ENCODE measurements at places on chromosomes 7 and 10.

DNA sequence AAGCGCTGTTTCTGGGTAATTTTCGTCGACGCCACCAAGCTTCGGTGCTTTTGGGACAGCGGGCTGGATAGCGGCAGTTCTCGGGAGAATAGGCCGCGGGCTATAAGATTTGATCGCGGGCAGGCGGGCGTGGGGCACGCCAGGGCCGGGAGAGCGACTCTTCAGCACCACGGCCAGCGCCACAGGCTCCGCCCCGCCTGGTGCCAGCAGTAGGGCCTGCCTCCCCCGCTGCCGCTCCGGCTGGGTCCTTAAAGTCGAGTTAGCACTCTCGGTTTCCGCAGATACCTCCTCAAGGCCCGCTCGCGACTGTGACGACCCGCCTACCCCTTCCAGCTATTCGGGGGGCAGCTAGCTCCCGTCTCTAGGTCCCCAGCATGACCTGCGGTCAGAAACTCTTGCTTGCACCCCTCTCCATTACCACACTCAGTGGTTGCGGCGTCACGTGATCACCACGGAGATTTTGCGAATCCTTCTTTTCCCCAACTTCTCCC lies 9.4 kb downstream of the NXPH1 start:
- DNase-seq: no peak

GRCh38 chr10:24153537-24153936 lies 55.4 kb upstream of the KIAA1217 start:
- DNase-seq: no peak

GRCh38 chr10:100872034-100872791 lies 40.5 kb upstream of the SLF2 start:
- DNase-seq: no peak

DNA sequence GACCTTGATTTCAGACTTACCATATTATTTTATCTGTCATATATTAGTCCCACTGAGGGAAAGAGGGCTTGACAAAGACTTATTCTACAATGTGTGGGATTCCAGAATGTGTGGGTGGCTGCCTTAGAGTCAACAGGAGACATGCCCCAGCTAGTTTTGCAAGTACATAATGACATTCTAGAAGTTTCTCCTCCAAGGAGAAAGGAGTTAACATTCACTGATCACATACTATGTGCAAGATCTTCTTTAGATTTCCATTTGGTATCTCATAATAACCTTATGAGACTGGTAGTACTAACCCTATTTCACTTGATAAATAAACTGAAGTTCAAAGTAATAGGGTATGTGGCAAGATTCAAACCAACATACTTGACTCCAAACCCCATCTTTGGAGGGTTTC lies 25.2 kb downstream of the IRF5 start:
- no peak for DNase-seq

DNA sequence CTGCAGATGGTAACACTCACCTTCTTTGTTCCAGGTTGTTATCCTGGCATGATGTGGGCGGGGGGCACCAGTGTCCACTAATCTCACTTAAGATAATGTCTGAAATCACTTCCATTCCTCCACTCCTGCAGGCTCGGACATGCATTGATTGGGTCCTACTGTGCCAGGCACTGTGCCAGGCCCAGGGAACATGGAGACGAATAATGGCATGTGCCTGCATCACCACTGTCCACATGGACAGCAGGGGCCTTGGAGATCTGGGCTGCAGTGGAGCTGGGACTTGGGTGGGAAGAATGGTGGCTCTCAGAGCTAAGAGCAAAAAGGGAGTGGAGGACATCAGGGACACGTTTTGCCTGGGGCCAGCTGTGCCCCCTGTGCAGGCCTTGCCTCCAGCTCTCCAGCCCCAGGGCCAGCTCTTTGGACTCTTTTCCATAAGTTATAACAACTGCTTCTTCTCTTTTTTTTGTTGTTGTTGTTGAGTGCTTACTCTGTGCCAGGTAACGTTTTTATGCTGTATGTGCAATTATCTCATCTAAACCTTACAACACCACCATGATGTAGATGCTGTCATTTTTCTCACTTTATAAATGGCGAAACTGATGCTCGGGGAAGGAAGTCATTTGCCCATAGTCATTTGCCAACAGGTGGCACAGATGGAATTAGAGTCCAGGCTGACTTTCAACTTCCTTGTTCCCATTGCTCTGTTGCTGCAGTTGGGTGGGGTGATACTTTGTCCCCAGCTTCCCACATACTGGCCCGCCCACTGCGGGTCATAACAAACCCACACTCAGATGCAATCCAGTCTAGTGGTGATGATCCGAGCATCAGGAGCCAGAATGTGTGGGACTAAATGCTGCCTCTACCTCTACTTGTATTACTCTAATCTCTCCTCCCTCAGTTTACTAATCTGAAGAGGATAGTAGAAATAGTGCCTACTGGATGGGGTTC lies 19.1 kb downstream of the PLPP4 start:
- DNase-seq: no peak

- DNase-seq: no peak
Measured at GRCh38 chr7:51368334-51368733, 51.7 kb upstream of the COBL start.

GRCh38 chr10:114372179-114372578 lies 32.1 kb downstream of the AFAP1L2 start:
- no peak for DNase-seq

- no peak for DNase-seq
Measured at GRCh38 chr7:95421847-95422444, 12.9 kb downstream of the PON2 start.

DNA sequence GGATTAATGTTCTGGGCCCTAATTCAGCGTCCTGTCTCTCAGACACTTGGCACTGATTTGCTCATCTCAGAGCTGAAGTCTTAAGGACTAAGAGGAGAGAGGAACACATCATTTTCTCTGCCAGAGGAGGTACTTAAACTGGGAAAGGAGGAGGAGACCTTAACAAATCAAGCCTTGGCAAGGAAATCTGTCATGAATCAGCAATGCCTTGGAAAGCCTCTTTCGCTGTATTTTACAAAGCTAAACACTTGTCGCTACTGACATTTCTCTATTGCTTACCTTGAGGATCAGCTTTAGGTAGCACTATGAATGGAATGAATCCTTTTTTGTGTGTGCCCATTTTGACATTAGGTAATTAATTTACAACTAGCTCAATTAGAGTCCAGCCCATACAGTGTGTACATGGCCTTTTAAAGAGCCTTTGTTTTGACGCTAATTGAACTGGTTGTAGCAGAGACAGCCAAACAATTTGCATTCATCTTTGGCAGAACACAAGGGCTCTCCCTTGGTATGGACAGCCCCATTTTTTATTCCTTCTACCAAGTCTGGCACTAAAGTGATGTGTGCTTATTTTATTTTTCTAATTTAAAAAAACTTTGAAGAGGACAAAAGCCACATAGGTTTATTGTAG lies 37.4 kb downstream of the AUTS2 start:
- no peak for DNase-seq

DNA sequence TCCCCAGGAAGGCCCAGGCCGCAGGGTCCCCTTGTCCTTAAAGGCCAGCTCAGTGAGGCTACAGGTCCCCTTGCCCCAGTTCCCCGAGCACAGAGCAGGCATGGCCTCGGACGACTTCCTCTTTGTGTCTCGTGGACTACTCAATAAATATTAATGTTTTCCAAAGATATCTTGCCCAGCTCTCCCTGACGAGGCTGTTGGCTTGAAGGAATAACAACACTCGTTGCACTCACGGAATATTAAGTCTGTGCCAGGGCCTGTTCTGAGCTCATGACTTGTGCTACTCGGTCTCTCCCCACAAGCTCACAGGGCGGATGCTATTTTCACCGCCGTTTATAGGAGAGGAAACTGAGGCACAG lies 68.2 kb downstream of the CUX1 start:
- no peak for DNase-seq

DNA sequence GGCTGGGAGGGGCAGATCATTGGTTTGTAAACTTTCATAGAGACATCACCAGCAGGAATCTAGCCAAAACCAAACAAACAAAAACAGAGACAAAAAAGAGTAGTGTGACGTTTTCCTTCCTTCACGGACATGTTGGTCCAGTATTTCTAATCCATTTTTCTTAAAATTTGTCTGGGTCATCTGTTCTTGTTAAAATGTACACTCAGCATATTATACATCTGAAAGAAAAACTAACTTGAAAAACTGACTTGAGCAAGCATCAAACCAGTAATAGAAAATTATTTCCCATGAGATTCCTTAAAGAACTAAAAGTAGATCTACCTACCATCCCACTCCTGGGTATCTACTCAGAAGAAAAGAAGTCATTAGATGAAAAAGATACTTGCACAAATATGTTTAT lies 164.2 kb downstream of the KLF6 start:
- no peak for DNase-seq

DNA sequence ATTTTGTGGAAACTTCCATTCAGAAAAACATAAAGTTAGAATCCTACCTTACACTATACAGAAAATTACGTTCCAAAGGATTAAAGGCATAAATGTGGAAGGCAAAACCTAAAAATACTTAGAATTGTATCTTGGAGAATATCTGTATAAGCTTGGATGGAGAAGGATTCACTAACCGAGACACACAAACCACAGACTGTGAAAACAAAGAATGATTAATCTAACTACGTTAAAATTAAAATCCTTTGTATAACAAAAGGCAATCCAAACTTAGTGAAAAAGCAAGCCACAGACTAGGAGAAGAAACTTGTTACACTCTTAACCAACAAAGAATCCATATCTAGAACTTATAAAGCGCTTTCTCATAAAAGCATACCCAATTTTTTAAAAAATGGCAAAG lies 678.8 kb downstream of the INHBA start:
- no peak for DNase-seq

GRCh38 chr7:114181280-114181679 lies 233.3 kb upstream of the FOXP2 start:
- no peak for DNase-seq

GRCh38 chr10:76244061-76244686 lies 812.8 kb downstream of the LRMDA start:
- DNase-seq: no peak

- no peak for DNase-seq
Measured at GRCh38 chr10:34386921-34387320, 428.2 kb downstream of the PARD3 start.

GRCh38 chr10:72267381-72267780 lies 6.3 kb upstream of the DDIT4 start:
- DNase-seq: no peak

DNA sequence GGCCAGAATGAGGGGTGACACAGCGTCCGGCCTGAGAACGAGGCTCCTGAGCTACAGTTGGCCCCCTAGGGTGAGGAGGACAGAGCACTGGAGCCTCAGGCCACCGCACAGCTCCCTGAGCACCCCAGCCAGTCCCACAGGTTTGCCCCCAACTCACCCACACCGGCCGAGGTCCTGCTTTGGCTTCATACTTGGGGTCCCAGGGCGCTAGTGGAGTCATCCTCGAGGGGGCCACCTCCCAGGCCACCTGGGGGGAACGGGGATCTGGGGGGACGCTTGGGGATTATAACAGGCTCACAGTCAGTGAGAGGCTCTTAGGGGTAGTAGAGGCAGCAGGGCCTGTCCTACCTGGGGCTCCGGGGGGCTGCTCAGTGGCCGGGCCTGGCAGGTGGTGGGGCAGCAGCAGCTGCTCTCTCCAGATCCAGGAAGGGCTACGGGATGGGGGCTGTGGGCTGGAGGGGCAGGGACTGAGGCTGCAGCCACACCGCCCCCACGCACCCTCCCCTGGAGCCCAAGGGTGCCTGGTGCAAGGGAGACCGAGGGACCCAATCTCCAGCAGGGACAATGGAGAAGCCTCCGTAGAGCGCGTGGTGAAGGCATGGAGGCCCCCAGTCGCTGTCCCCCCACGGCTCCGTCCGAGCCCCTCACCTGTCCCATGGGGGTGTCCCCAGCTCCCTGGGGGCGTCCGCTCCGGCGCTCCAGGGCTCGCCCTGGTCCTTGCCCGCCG lies 588 bp downstream of the SAP25 start:
- DNase-seq: no peak

GRCh38 chr7:136353287-136353686 lies 376.1 kb upstream of the MTPN start:
- DNase-seq: no peak

GRCh38 chr10:114206902-114207301 lies 27.7 kb downstream of the TDRD1 start:
- no peak for DNase-seq

DNA sequence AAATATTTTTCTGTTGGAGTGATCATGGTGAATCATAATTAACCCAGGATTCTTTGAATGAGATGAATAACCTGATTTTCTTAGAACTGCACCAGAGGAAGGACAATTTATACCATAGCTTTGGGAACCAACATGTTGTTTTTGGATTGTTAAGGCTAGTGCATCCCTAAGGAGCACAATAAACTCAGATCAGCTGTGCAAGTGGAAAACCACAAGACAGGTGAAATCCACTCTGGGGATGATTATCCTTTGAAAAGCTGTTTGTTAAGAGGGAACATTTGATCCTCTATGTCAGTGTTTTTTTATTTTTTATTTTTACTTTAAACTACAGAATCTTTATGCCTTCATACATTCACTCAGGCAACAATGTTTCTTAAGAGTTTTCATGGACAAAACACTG lies 232.1 kb upstream of the PCLO start:
- DNase-seq: no peak

DNA sequence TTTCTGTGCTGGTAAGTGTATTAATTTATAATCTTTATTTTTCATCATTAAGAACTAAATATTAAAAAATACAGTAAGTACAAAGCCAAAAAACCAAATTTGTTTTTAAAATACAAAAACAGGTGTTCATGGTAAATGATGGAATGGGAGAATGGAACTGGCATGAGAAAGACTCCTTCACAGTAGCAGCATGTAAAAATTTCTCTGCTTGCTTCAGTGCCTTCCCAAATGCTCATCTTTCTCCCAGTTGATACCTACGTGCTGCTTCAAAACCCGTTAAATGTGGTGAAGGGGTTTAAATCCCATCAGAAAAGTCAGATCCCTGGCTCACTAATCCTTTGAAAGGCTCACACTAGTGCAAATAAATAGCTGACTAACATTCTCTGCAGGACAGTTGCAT lies 4.2 kb downstream of the RNF133 start:
- DNase-seq: no peak

- DNase-seq: no peak
Measured at GRCh38 chr10:15585303-15585715, 134.4 kb downstream of the ITGA8 start.

GRCh38 chr7:128810997-128811396 lies 19.2 kb upstream of the FLNC start:
- DNase-seq: no peak

GRCh38 chr10:82811621-82812020 lies 936.6 kb downstream of the NRG3 start:
- DNase-seq: no peak

GRCh38 chr7:107172276-107173032 lies 3.7 kb downstream of the HBP1 start:
- no peak for DNase-seq

GRCh38 chr7:65250216-65250615 lies 123.4 kb upstream of the ZNF92 start:
- DNase-seq: no peak

GRCh38 chr7:148909568-148909967 lies 25.5 kb upstream of the EZH2 start:
- no peak for DNase-seq

DNA sequence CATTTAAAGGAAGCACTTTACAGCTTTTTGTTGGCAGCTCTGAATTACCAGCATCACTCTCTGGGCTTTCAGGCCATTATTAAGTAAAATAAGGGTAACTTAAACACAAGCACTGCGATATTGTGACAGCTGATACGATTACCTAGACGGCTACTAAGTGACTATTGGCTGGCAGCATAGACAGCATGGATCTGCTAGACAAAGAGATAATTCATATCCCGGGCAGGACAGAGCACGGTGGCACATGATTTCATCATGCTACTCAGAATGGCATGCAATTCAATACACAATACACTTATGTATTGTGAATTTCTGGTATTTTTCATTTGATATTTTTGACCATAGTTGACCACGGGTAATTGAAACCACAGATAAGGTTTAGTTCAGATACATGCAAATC lies 522.0 kb upstream of the LRRN3 start:
- DNase-seq: no peak

- DNase-seq: no peak
Measured at GRCh38 chr7:88686468-88687229, 72.9 kb upstream of the ZNF804B start.

Measured in Peyer's patch (tissue), 4 donors.